ENCODE measurements at places on chromosomes 5 and 9.

DNA sequence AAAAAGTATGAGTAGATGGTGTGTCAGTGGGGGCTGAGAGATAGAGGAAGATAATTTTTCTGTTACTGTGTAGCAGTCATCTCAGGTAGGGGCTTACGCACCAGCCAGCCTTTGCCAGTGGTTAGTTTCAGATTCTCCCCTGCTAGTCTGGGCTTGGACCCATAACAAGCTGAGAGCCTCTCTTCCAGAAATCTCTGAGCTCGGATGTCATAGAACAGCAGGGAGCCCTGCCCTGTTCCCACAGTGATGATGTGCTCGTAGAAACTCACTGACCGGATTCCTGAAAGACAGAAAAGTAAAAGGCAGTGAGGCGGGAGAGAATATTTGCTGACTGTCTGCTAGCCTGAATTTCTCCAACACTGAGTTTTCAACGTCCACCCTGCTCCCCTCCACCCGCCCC is 37.2 kb downstream of the DCAF12 start:
- DNase-seq, result no peak

GRCh38 chr9:114690308-114690707 is 8.3 kb upstream of the TEX48 start:
- DNase-seq, result no peak

- DNase-seq, result no peak
Measured at GRCh38 chr9:8904771-8905515, 1105.4 kb upstream of the DMAC1 start.

DNA sequence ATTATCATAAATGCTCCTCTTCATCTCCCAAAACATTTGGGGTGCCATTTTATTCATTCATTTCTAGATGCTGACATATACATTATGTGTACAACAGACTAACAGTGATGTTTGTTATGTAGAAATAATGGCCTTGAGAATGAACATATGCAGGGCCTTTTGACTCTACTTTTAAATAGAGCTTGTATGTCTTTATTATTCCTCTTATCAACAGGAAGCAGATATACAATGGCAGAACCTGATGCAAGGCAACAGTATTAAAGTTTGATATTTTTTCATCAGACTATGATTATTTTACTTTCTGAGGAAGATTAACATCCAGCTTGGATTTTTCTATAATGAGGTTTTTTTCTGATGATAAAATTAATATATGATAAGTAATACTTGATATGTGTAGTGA is 44.1 kb downstream of the SNX18 start:
- DNase-seq, result no peak

DNA sequence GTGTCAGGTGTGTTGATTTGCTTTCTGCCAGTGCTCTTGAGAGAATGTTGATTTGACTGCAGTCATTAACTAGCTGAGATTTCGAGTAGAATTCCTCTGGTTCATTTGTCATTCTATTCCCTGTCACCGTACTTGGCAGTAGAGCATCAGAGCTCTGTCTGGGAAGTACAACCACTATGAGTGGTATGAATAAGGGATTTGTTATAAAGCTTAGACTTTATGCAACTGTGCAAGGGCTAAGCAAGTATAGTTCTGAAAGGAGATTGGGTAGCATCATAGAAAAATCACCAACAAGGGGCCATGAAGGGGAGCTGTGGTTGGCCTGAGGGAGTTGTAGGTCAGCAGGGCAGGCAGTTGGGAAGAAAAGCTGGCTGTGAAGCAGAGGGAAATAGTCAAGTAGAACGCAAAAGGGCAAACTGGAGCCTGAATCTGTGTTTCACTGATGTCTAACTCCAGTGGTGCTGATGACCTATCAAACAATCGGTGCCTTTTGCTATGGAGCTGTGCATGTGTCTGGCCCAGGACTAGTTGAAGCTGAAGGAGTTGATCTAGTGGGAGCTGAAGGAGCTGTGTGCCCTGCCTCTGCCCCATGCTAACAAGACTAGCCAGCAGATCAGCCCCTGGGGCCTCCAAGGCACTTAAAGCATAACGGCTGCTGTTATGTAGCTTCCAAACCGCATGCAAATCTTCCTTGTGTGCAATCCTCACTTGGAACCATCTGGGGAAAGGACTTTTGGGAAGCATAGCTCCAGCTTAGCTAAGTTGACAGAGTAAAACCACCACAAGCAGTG is 110.0 kb downstream of the SLC28A3 start:
- DNase-seq, result no peak

Data from chondrocyte (in vitro differentiated cells).